Thymus (tissue), 14 donors: ENCODE measurements at places on chromosomes 1 and 21. TPM values are rescaled to one million over a fixed set of nuclear protein-coding genes. Genes with fewer than 3 reads are reported as not detected.

- H3K4me3 ChIP-seq: no peak overlapping the region
- no peaks in the 10 kb centered on the region for H3K4me1 ChIP-seq
- H3K36me3 ChIP-seq: no peaks in the 10 kb centered on the region
- DNase-seq: no peak
- no peak overlapping the region for H3K27ac ChIP-seq
These were observed 545.2 kb upstream of the CAMK1G start for GRCh38 chr1:209038316-209038715.

Gene ABCG1
- total RNA-seq: 20.5 TPM

Gene KLF17
- not detected for total RNA-seq

Gene PTPRU
- 5.5 TPM for total RNA-seq

Gene NBPF8
- 6.6 TPM for total RNA-seq
